ENCODE measurements at places on chromosomes 16 and 17. TPM values are rescaled to one million over a fixed set of nuclear protein-coding genes. Genes with fewer than 3 reads are reported as not detected.

- peaks cover 25% of the 10 kb centered on the region for H3K36me3 ChIP-seq
- H3K4me1 ChIP-seq: peaks cover 72% of the 10 kb centered on the region
- no peak overlapping the region for H3K4me3 ChIP-seq
- H3K27ac ChIP-seq: no peak overlapping the region
- no peaks in the 10 kb centered on the region for H3K27me3 ChIP-seq
Observed at GRCh38 chr17:38873640-38874380, 4.0 kb downstream of the LASP1 start.

DNA sequence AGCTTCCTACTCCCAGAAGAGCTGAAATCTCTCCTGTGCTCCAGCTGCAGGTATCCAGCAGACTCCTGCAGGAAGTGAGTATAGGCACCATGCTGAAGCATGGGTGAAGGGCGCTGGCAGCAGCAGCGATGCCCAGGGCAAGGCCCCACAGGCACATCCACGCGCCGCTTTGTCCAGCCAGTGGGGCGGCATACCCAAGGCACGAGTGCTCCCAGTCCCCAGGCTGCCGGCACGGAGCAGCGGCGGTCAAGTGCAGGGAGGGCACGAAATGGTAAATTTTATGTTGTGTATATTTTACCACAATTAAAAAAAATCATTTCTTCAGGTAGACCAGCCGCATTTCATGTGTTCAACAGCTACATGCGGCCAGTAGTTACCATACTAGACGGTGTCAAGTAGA lies 73.1 kb downstream of the HIC1 start:
- no peaks in the 10 kb centered on the region for H3K27me3 ChIP-seq
- no peak for DNase-seq
- no peak overlapping the region for H3K4me3 ChIP-seq
- peaks cover 4% of the 10 kb centered on the region for H3K36me3 ChIP-seq
- H3K27ac ChIP-seq: no peak overlapping the region

DNA sequence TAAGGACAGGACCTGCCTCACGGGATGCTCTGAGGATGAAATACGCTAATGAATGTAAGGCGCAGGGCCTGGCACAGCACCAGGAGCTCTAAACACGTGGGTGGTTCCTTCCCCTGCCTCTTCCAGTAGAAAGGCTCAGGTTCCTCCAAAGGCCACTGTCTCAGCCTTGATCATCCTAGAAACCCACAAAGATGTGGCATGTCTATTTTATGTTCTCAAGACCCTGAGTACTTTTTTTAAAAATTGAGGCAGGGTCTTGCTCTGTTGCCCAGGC lies 17.0 kb upstream of the MEAK7 start:
- no peak overlapping the region for H3K4me3 ChIP-seq
- H3K36me3 ChIP-seq: no peaks in the 10 kb centered on the region
- H3K27me3 ChIP-seq: no peaks in the 10 kb centered on the region
- peaks cover 37% of the 10 kb centered on the region for H3K4me1 ChIP-seq
- DNase-seq: no peak

GRCh38 chr16:74268372-74268782 lies 28.2 kb upstream of the PSMD7 start:
- H3K36me3 ChIP-seq: no peaks in the 10 kb centered on the region
- H3K27me3 ChIP-seq: no peaks in the 10 kb centered on the region
- no peak for DNase-seq
- H3K4me1 ChIP-seq: no peaks in the 10 kb centered on the region
- no peak overlapping the region for H3K4me3 ChIP-seq

DNA sequence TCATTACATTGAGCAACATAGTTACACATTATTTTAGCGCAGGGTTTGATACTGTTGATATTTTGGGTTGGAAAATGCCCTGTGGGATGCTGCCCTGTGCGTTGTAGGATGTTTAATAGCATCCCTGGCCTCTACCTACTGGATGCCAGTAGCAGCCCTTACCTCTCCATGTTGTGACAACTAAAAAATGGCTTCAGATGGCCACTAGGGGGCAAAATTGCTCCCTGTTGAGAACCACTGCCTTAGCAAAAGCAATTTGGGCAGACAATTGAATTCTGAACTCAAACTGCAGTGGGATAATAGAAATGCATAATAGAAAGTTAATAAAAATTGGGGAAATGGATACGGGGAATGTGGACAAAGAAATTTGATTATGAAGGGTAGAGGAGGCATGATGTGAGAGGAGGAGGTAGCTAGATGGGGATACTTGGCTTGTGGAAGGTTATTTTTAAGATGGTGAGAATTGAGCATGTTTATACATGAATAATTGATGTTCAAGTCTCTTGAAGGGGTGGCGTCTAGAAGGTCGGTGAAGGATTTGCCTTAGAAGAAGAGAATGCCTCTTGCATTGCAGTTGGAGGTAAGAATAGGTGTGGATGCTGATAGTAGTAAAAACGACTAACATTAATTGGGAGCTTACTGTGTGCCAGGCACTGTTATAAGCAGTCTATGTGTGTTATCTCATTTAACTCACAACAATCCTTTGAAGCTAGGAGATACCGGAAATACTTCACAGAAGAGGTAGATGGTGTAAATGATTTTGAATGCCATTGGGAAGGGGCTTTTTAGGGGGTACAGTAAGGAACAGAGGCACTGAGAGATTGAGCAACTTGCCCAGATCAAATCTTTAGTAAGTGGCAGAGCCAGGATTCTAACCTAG lies 19.0 kb downstream of the HEATR9 start:
- peaks cover 6% of the 10 kb centered on the region for H3K4me1 ChIP-seq
- H3K4me3 ChIP-seq: no peak overlapping the region
- peak; percentile 41 for DNase-seq
- peaks cover 24% of the 10 kb centered on the region for H3K36me3 ChIP-seq
- H3K27me3 ChIP-seq: no peaks in the 10 kb centered on the region
- H3K27ac ChIP-seq: no peak overlapping the region

- no peaks in the 10 kb centered on the region for H3K27me3 ChIP-seq
- no peak overlapping the region for H3K27ac ChIP-seq
- DNase-seq: no peak
- no peak overlapping the region for H3K4me3 ChIP-seq
- H3K4me1 ChIP-seq: no peaks in the 10 kb centered on the region
Observed at GRCh38 chr17:57624386-57624785, 120.7 kb downstream of the CCDC182 start.

GRCh38 chr16:6947291-6947690 lies 385.4 kb upstream of the RBFOX1 start:
- H3K4me1 ChIP-seq: no peaks in the 10 kb centered on the region
- DNase-seq: no peak
- H3K27me3 ChIP-seq: no peaks in the 10 kb centered on the region
- no peak overlapping the region for H3K4me3 ChIP-seq
- H3K36me3 ChIP-seq: no peaks in the 10 kb centered on the region
- H3K27ac ChIP-seq: no peak overlapping the region

- no peaks in the 10 kb centered on the region for H3K27me3 ChIP-seq
- peaks cover 9% of the 10 kb centered on the region for H3K4me1 ChIP-seq
- H3K27ac ChIP-seq: no peak overlapping the region
- no peak for DNase-seq
- no peak overlapping the region for H3K4me3 ChIP-seq
- H3K36me3 ChIP-seq: no peaks in the 10 kb centered on the region
Observed at GRCh38 chr17:62162898-62163297, 97.8 kb upstream of the MED13 start.

DNA sequence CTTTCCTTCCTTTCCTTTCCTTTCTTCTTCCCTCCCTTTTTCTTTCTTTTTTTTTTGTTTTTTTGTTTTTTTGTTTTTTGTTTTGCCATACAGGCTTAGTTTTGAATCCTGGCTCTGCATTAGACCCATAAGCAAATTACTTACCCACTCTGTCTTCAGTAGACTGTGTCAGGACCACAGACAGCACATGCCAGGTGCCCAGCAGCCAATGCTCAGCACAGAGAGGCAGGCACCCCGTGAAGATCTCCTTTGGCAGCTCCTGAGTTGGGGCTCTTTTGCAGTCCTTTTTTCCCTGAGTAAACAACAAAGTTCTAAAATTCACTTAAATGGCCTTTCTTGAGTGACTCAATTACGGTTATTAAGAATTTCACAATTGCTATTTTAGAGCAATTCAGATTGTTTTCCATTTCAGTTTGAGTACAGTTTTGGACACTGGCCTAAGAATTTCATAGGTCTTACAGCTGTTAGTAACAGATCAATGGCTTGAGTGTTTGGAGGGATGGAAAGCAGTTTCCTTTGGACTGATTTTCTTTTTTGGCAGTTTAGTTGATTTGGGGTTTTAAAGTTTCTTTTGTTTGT lies 26.2 kb upstream of the SLC5A11 start:
- H3K4me3 ChIP-seq: no peak overlapping the region
- no peak overlapping the region for H3K27ac ChIP-seq
- H3K27me3 ChIP-seq: no peaks in the 10 kb centered on the region
- H3K36me3 ChIP-seq: peaks cover 80% of the 10 kb centered on the region
- no peaks in the 10 kb centered on the region for H3K4me1 ChIP-seq

DNA sequence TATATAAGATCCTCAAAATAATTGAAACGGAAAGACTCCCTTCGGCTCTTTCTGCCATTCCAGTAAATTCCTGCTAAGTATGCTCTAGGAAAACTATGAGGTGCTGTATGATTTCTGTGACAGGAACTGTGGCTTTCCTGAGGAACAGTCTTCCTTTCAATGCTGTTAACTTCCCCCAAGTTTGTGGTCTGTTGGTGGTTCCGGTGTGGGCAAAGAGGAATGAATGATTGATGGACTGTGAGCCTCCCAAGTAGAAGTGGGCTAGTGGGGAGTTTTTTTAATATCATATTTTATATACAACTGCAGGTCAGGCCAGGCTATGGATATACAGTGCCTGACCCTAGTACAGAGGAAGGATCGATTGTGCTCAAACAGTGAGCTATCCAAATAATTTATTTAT lies 560.7 kb upstream of the RBFOX1 start:
- H3K36me3 ChIP-seq: no peaks in the 10 kb centered on the region
- H3K4me3 ChIP-seq: no peak overlapping the region
- no peaks in the 10 kb centered on the region for H3K4me1 ChIP-seq
- H3K27ac ChIP-seq: no peak overlapping the region
- no peak for DNase-seq
- no peaks in the 10 kb centered on the region for H3K27me3 ChIP-seq

DNA sequence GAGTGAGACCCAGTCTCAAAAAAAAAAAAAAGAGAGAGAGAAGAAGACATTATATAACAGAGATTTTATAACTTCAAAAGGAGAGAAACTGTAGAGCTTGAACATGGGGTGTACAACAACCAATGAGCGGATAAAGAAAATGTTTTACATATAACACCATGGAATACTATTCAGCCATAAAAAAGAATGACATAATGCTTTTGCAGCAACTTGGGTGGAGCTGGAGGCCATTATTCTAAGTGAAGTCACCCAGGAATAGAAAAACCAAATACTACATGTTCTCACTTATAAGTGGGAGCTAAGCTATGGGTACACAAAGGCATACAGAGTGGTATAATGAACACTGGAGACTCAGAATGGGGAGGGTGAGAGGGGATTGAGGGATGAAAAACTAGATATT lies 61.1 kb downstream of the CHD9NB start:
- no peak overlapping the region for H3K4me3 ChIP-seq
- no peaks in the 10 kb centered on the region for H3K4me1 ChIP-seq
- no peaks in the 10 kb centered on the region for H3K27me3 ChIP-seq
- no peak for DNase-seq
- no peak overlapping the region for H3K27ac ChIP-seq

- H3K27me3 ChIP-seq: no peaks in the 10 kb centered on the region
- no peak overlapping the region for H3K27ac ChIP-seq
- no peak overlapping the region for H3K4me3 ChIP-seq
- no peaks in the 10 kb centered on the region for H3K36me3 ChIP-seq
Observed at GRCh38 chr16:77564791-77565390, 130.1 kb upstream of the ADAMTS18 start.

DNA sequence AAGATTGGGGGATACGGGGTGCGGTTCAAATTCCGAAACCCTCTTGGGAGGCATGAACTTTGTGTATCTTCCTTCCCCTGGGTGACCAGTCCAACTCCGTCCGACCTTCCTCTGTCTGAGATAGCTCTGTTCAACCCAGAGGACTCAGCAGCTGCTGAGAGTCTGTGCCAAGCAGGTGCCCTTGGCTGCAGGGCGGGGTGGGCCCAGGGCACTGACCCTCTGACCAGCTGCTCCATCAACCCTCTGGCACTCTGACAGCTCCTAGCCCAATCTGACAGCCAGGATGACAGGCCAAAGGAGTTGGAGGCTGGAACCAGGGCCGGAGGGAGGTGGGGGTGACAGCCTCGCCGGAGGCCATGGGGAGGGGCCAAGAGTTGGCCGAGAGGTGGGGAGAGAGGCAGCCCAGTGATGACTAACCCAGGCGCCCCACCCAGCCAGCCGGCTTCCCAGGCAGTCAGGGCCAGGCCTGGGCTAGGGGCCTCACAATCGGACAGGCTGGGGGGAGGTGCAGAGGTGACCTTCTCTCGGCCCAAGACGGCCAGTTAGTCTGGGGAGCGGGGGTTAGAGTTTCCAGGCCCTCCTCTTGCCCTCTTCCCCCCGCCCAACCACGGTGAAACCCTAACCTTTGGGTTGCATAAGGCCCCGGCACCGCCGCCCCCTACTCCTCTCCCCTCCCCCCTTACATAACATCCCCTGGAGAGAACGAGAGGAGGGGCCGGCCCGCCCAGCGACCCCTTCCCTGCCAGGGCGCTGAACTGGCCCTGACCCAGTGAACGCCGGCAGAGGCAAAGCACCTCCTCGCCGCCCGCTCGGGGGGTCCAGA lies 5.0 kb upstream of the TLCD2 start:
- H3K36me3 ChIP-seq: no peaks in the 10 kb centered on the region
- peaks cover 30% of the 10 kb centered on the region for H3K4me1 ChIP-seq
- peak overlapping the region; percentile 70 for H3K4me3 ChIP-seq
- peak; percentile 32 for DNase-seq
- H3K27ac ChIP-seq: peak overlapping the region; percentile 49

- no peak overlapping the region for H3K27ac ChIP-seq
- no peaks in the 10 kb centered on the region for H3K4me1 ChIP-seq
- DNase-seq: no peak
- no peak overlapping the region for H3K4me3 ChIP-seq
- H3K27me3 ChIP-seq: no peaks in the 10 kb centered on the region
Observed at GRCh38 chr16:66705790-66706505, 9.4 kb upstream of the CMTM4 start.

DNA sequence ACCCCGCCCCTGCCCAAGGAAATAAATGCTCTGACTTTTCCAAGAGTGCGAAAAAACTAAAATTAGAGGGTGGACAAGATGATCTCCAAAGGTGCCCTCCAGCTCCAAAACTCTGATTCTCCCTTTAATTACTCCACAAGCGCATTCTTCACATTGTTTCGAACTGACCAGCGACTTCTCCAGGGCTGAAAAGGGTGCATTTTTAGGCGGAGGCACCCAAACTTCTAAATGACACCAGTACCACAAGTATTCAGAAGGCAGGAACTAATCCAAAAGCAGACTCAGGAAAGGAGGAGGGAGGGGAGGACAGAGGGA lies 750 bp downstream of the ZFHX3 start:
- H3K27me3 ChIP-seq: no peaks in the 10 kb centered on the region
- H3K36me3 ChIP-seq: no peaks in the 10 kb centered on the region
- no peak overlapping the region for H3K4me3 ChIP-seq
- H3K27ac ChIP-seq: no peak overlapping the region
- DNase-seq: no peak
- no peaks in the 10 kb centered on the region for H3K4me1 ChIP-seq

Gene GRAP
- 7.9 TPM for total RNA-seq

Gene CENPX
- total RNA-seq: 158 TPM

Gene MSLN
- not detected for total RNA-seq

Gene LASP1
- total RNA-seq: 128 TPM

Gene ZG16B
- total RNA-seq: 0.74 TPM

Gene KRT15
- total RNA-seq: not detected

Gene TMEM132E
- not detected for total RNA-seq

Gene CD7
- 190 TPM for total RNA-seq

Gene GAS2L2
- total RNA-seq: not detected

Gene SLC16A11
- total RNA-seq: 1.3 TPM

Gene CEP295NL
- total RNA-seq: not detected

Gene SLC16A13
- 7.7 TPM for total RNA-seq
